ENCODE measurements at places on chromosomes 7 and 10. TPM values are rescaled to one million over a fixed set of nuclear protein-coding genes. Genes with fewer than 3 reads are reported as not detected.

The CHST15 gene
- 4.0 TPM for total RNA-seq

- no peak for DNase-seq
Observed at GRCh38 chr10:49008505-49009198, 69.0 kb upstream of the LRRC18 start.

- no peak for DNase-seq
Observed at GRCh38 chr7:42734568-42734967, 177.3 kb downstream of the C7orf25 start.

The TWIST1 gene
- 20.0 TPM for total RNA-seq

The BAG3 gene
- 51.6 TPM for total RNA-seq

DNA sequence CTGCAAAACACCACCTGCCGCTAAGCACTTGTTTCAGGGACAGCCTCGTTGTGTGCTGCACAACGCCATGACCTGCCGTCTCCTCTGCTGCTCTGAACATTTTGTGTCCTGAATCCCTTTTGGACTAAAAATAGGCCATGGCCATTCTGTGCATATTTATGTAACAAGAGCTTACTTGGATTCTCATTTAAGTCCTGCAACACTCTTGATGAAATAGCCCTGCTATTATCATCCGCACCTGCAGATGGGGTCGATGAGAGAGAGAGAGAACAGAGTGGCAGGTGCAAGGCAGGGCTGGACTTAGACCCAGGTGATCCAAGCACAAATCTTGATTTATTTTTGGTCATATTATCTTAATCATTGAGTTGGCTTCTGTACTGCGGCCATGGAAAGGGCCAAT lies 121.2 kb upstream of the PRKCQ start:
- DNase-seq: no peak

DNA sequence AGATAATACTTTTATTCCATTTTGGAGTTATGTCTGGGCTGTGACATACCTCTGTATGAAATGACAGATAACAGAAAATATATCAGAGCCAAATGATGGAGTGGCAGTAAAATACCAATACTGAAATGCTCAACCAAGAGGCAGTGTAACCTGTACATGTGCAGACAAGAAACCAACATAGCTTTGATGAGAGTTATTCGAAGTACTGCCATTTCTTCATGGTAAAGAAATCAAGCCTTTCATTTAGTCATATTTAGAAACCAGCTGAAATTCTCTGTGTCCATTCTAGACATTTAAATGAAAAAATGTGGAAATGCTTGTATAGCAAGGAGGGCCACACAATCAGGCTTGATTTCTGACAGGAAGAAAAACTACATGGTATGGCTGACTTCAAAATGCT lies 127.1 kb upstream of the PTPRZ1 start:
- DNase-seq: no peak
